GM23248 (cell line): ENCODE measurements at places on chromosomes 3 and 15.
A peak's percentile ranks its signal among the peaks of the same experiment; 100 is the strongest.

- DNase-seq, result no peak
- H3K27ac ChIP-seq, result no peak overlapping the region
- H3K4me1 ChIP-seq, result peaks cover 11% of the 10 kb centered on the region
- H3K27me3 ChIP-seq, result no peaks in the 10 kb centered on the region
- no peak overlapping the region for H3K4me3 ChIP-seq
These were observed 64.6 kb downstream of the GOLGA6L7 start for GRCh38 chr15:28783873-28784272.

- H3K27me3 ChIP-seq, result no peaks in the 10 kb centered on the region
- peak; percentile 26 for DNase-seq
- H3K4me1 ChIP-seq, result peaks cover 19% of the 10 kb centered on the region
- H3K36me3 ChIP-seq, result no peaks in the 10 kb centered on the region
- no peak overlapping the region for H3K27ac ChIP-seq
These were observed 36.4 kb upstream of the MYZAP start for GRCh38 chr15:57555270-57555669.

- peaks cover 4% of the 10 kb centered on the region; the same call in 1 of the 2 replicates for H3K27me3 ChIP-seq
- H3K27ac ChIP-seq, result no peak overlapping the region
- H3K36me3 ChIP-seq, result no peaks in the 10 kb centered on the region
- no peak overlapping the region for H3K4me3 ChIP-seq
- DNase-seq, result peak; percentile 54
These were observed 3.4 kb upstream of the DISP2 start for GRCh38 chr15:40354408-40355171.

DNA sequence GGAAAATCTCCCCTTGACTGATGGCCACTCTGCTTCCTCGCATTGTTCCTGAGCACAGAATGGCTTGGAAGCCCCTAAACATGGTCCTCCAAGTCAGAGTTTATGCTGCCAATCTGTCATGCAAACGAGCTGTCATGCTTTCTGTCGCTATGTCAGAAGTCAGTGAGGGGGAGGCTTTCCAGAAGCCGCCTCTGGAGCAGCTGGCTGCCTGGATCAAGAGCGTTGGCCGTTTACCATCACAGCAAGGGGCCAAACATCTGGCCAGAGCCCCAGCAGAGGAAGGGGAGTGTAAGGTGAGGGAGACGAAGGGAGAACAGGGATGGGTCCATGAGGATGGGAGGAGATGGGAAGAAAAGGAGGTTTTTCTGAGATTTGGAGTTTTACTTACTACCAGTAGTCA is 372.6 kb upstream of the NR2F2 start:
- no peaks in the 10 kb centered on the region for H3K27me3 ChIP-seq
- no peaks in the 10 kb centered on the region for H3K36me3 ChIP-seq
- H3K27ac ChIP-seq, result no peak overlapping the region
- H3K4me3 ChIP-seq, result no peak overlapping the region
- DNase-seq, result no peak

- H3K27me3 ChIP-seq, result no peaks in the 10 kb centered on the region
- H3K27ac ChIP-seq, result no peak overlapping the region
- DNase-seq, result no peak
- no peak overlapping the region for H3K4me3 ChIP-seq
- no peaks in the 10 kb centered on the region for H3K36me3 ChIP-seq
These were observed 23.8 kb upstream of the CNBP start for GRCh38 chr3:129207479-129207878.

GRCh38 chr3:12252889-12253288 is 36.0 kb upstream of the PPARG start:
- H3K4me3 ChIP-seq, result no peak overlapping the region
- H3K4me1 ChIP-seq, result no peaks in the 10 kb centered on the region
- DNase-seq, result no peak
- H3K36me3 ChIP-seq, result no peaks in the 10 kb centered on the region
- peaks cover 15% of the 10 kb centered on the region for H3K27me3 ChIP-seq

DNA sequence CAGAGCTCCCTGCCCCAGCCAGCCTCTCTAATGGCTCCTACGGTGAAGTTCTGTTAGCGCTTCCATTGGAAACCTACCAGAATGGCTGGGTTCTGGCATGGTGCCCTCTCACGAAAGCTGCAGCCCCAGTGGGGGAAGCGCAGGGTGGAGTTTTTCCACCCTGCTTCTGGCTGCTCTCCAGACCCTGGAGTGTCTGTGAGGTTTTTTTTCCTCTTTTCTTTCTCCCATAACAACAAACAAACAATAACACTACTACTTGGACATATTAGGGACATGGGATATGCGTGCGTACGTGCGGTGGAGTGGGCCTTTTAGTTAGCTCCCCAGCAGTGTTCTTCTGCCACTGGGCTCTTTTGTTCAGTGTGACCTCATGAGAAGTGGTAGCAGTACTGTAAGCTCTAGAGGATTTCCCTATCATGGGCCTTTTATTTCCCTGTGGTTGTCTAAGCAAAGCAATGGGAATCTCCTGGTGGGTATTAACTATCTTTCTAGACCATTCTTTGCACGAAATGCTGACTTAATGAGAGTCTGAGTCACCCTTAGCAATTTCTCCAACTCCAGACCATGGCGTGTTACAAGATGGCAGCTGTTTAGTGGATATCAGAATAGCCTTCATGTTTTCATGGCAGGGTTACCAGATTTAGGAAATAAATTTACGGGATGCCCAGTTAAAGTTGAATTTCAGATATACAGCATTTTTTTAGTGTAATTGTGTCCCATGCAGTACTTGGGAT is 161.9 kb downstream of the FNDC3B start:
- H3K27me3 ChIP-seq, result no peaks in the 10 kb centered on the region
- H3K4me3 ChIP-seq, result peak overlapping the region; percentile 55
- peak; percentile 98 for DNase-seq
- H3K27ac ChIP-seq, result peak overlapping the region; percentile 96

GRCh38 chr15:50140983-50141382 is 21.9 kb upstream of the ATP8B4 start:
- H3K4me1 ChIP-seq, result peaks cover 37% of the 10 kb centered on the region
- no peak for DNase-seq
- no peak overlapping the region for H3K4me3 ChIP-seq
- H3K27ac ChIP-seq, result no peak overlapping the region

DNA sequence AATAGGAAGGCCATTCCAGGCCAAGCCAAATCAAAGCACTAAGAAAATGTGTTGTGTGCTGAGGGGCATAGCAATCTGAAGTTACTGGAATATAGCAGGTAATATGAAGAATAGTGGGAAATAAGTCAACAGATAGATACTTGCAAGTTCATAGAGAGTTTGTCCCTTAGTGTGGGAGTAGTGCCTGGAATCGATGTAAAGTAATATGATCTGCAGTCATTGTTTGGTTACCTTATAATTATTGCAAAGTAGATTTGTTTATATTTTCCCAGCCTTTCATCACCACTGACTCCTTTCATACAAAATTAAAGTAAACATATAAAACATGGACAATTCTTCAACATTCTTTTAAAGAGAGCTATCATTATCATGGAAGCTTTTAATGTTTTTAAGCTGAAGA is 420.9 kb upstream of the NECTIN3 start:
- no peaks in the 10 kb centered on the region for H3K36me3 ChIP-seq
- no peaks in the 10 kb centered on the region for H3K27me3 ChIP-seq
- no peak overlapping the region for H3K27ac ChIP-seq
- no peak for DNase-seq
- H3K4me3 ChIP-seq, result no peak overlapping the region
- peaks cover 5% of the 10 kb centered on the region; the same call in 1 of the 2 replicates for H3K4me1 ChIP-seq

- H3K27me3 ChIP-seq, result no peaks in the 10 kb centered on the region
- DNase-seq, result peak; percentile 30
- no peak overlapping the region for H3K4me3 ChIP-seq
- peaks cover 45% of the 10 kb centered on the region for H3K4me1 ChIP-seq
These were observed 58.5 kb upstream of the LMCD1 start for GRCh38 chr3:8442993-8443650.

DNA sequence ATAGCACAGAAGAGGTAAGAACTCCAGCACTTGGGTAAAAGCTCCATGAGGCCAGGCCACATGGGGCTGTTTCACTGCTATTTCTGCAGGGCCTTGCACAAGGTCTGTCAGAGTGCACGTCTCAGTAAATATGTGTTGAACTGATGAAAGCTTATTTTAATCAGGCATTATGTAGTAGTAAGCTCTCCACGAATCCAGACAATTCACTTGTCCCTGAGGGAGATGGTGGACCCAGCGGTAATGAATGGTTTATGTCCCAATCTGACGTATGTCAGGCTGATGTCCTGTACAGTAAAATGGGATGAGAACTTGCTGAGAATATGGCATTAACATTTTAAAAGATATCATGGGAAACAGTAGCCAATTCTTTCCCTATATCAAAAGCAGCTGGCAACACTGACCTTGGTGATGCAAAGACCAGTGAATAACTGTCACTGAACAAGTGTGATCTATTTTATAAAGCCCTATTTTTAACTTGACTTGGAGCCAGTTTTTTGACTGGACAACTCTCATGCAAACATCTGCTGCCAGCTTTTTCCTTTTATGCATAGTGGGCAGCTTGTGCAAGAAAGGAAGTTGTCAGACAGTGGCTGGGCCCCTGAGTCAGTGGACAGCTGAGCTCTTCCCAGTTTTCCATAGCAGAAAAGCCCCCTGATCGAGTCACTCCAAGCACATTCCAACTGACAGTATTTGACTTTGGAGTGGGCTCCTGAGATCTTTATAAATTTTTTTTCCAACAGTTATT is 519.8 kb upstream of the MDFIC2 start:
- H3K4me1 ChIP-seq, result peaks cover 33% of the 10 kb centered on the region
- no peaks in the 10 kb centered on the region for H3K36me3 ChIP-seq
- H3K4me3 ChIP-seq, result peak overlapping the region; percentile 47
- H3K27ac ChIP-seq, result peak overlapping the region; percentile 91
- DNase-seq, result peak; percentile 98
- no peaks in the 10 kb centered on the region for H3K27me3 ChIP-seq

DNA sequence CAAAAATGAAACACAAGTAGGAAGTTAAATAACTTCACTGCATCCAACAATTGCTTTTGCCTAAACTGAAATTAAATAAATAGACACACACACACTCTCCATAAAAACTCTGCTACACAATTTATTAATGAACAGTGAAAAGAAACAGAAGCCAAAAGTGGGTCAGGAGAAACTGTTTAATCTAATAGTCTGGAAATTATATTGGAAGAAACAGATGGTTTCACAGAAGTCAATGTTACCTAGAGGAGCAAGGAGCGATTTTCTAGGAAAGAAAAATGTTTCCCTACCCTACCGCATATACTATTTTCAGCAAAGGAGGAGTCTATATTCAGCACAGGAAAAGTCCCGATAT is 32.0 kb downstream of the RFTN1 start:
- peaks cover 89% of the 10 kb centered on the region for H3K4me1 ChIP-seq
- no peak overlapping the region for H3K4me3 ChIP-seq
- no peak for DNase-seq
- H3K27me3 ChIP-seq, result no peaks in the 10 kb centered on the region
- H3K27ac ChIP-seq, result no peak overlapping the region

GRCh38 chr3:177197727-177198460 is 612 bp upstream of the TBL1XR1 start:
- no peaks in the 10 kb centered on the region for H3K27me3 ChIP-seq
- H3K36me3 ChIP-seq, result no peaks in the 10 kb centered on the region
- DNase-seq, result no peak
- peak overlapping the region; percentile 74 for H3K4me3 ChIP-seq
- peaks cover 16% of the 10 kb centered on the region; the same call in 1 of the 2 replicates for H3K4me1 ChIP-seq
- peak overlapping the region; percentile 32 for H3K27ac ChIP-seq
